ENCODE measurements at places on chromosomes 3 and 15.

- no peak for DNase-seq
Observed at GRCh38 chr3:114418724-114419543, 125.1 kb downstream of the TIGIT start.

GRCh38 chr15:45549541-45550220 is 27.1 kb upstream of the SLC30A4 start:
- no peak for DNase-seq

DNA sequence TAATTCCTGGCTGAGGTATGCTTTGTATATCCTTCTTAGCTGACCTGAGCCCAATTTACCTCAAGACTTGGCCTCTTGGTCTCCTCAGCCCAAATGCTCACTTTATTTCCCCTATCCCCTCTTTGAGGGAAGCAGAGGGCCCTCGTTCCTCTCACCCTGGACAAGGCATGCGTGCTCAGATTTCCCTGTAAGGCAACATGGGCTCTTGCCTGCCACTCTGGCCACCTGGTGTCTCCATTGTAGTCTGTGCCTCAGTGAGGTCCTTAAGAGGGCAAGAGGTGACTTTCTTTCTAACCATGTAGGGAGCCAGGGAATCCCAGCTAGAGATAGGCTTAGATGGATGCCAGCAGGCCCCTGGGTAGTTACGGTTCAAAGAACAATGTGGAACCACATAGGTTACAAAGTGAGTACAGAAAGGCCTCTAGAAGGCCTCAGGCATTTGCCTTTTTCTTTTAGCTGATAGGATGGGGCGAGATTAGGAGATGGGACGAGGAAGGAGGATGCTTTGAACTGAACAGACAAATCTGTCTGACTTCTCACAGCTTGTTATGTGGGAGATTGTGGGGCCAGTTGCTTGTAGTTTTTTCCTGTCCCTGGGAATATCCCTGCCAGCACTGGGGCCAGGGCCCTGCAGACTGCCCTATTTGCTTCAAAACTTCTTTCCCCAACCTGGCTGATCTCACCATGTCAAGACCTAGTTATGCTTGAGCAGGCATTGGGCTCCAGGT is 1.1 kb upstream of the INTS14 start:
- peak; percentile 35 for DNase-seq

DNA sequence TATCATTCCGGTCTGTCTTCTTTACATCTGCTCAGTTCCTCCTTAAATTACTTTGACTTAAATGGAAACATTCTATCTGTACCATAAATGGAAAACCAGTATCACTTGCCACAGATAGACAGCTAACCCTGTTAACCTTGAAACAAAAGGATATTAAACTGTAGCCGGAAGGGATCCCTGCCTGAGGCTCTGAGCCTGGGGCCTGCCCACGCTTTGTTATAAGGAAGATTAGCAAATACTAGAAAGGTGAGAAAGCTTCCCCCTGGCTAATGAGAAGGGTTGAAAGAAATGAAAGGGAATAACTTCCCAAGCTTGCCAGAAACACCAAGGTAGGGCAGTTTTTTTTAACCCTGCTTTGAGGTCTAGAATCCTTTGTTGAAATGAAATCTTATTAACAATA is 927.6 kb downstream of the FHIT start:
- no peak for DNase-seq

DNA sequence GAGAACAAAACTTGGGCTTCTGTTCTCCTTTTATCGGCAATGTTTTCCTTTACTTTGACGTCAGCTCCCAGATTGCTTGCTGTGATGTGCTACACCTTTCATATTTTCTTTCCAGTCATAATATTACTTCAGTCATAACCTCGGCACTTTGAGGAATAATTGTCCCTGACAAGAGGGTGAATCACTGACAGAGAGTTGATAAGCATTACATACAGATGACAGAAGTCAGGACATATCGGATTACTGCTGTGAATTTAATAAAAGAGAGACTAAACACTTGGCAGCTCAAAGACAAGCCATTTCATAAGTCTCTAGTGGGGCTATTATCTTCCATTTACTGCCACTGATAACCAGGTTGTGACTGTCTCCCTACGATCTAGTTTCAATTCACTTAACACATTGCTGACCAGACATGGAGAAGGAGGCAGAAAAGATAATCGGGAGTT is 362.1 kb upstream of the ARRDC4 start:
- no peak for DNase-seq

DNA sequence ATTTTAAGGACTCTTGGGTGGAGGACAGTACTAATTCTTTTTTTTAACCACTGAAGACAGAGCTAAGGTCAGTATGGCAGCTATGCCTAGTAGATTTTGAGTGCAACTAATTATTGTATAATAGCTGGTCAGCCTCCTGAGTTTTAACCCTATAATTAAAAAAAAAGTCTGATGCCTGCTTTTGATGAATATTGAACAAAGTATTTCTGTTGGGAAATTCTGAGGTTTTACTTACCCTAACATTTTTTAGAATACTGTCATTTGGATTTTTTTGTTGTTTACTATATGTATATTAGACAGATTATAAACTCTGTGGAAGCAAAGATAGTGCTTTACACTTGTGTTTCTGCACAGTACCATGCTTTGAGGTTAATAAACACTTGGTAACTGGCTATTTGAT is 20.8 kb downstream of the TCF12 start:
- DNase-seq = no peak

DNA sequence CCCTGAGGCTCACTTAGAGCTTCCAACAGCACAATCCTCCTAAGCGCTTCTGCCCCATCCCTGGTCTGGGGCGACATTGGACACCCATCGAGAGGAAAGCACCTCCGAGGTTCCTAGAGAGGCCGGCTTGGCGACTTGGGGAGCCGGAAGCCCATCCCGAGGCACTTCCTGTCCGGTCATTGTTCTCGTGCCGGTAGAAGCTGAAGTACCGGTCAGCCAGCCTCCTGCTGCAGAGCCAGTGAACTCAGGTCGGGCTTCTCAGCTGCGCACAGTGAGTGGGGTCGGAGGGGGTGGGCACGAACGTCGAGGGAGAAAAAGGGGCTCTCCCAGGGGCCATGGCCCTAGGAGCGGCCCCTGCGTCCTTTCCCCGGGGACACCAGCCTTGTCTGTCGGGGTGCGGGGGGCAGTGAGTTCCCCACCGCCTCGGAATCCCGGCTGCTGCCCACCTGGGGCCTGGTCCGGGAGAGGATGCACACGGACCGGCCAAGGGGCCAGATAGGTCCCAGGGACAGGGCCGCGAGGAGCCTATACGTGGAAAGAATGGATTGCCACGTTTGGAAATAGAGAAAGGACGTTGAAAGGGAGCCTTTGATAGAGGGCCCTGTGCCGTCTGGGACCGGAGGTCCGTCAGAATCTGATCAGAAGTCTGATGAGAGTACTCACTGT is at the start of gene ZNF35:
Gene ZNF35 (plus strand): TSS at position 169 of the 666 bp plus-strand sequence. CDS start 2,336 bp downstream, outside the sequence.
- peak; percentile 61 for DNase-seq

DNA sequence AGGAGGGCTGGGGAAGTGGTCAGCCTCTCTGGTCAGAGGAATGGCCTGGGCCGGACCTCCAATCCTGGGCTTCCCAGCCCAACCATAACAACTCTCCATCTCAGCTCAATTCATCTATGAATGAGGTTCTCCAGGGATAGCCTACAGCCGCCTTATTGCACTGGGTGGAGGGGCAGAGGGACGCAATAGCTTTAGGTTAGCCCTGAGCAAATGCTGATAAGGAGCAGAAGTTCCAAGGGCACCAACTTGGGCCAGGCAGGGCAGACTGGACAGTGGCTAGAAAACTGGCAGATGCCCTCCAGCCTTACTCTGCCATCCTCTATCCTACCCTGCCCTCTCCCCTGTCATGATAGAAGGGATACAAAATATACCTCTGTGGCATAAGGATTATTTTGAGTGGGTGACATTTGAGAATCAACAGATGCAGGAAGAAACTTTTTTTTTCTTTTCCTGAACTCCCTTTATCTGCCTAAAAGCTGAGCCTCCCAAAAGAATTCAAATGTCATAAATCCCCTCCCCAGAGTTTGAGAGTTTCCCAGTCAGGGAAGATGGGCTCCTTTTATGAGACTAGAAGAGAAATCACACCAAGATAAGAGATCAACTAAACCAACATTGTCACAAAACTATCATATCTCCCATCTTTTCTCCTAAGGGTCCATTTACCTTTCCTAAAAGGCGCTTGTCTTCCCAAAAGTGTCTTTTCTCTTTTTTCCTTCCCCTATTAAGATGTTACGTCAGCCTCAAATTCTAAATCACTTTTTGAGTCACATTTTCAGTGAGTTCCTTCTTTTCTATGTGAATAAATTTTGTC is 40.4 kb upstream of the C15orf39 start:
- DNase-seq = no peak

DNA sequence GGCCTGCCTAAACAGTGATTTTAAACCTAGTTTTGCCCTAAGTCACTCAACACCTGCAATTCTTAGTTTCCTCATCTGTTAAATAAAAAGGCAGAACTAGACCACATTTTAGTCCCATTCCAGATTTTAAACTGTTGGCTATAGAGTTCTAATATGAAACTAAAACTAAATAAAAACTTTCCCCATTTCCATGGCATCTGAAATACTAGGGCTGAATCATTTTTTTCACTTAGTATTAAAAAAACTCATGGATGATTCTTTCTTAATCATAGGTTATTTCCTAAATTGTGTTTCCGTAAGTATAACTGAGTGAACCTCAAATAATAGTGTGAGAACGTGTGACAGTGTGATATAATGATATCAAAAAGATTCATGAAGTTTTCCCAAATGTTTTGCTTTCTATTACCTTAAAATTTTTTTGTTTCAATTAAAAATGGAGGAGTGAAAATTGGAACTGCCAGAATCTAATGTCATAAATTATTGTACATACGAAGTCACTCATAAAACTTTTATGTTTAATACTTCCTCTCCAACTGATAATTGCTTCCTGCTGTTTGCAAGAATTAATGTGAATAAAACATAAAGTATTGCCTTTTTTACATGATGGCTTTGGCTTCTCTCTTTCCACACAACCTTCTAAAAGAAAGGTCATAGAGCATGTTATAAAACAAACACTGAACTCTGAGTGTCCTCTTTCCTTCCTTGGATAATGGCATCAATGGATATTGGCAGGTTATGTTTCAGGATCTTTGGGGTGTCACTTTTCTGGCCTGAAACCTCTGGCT is 315.1 kb upstream of the MME start:
- DNase-seq = no peak

DNA sequence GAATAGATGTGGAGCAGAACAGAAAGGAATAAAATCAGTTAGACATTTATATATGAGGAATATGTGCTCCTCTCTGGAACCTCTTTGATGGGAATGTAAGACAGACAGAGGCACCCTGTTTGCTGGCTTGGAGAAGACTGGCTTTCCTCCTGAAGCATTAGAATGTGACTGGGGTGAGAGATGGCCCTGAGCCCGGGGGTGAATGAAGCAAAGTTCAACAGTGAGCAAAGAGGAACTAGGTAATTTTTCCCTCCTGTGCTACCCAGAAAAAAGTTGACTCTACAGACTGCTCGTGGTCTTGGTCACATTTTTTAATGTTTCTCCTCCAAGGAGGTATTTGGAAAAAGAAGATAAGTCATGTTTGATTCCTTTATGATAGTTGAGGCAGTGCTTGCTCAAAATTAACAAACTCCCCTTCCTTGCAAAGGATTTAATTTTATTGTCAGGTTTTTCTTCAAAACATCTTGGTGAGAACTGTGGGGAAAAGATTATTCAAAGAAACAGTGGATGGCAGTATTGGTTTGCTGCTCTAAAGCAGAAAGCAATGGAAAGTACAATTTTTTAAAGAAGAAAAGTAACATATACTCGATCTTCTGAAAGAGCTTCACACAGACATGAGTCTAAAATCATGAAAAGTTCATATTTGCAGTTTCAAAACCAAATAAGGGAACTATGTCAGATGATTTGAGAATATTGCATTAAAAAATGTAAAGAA is 370.4 kb upstream of the CDIN1 start:
- DNase-seq = no peak

DNA sequence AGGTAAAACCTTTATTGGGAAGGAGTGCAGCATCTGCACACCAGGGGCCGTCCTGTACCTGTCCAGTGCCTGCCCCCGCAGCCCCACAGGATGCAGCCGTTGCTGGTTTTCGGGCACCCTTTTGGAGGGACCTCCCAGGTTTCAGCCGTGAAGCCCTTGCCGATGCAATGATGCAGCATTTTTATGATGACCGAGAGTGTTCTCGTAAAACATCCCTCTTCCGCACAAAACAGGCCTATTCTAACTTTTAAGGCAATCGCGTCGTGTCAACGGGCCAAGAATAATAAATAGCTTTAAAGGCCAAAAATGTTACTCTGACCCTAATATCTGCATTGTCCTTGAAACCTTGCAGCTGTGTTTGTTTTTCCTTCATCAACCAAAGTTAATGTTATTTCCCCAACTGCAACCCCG is 126.1 kb downstream of the LRRK1 start:
- no peak for DNase-seq

DNA sequence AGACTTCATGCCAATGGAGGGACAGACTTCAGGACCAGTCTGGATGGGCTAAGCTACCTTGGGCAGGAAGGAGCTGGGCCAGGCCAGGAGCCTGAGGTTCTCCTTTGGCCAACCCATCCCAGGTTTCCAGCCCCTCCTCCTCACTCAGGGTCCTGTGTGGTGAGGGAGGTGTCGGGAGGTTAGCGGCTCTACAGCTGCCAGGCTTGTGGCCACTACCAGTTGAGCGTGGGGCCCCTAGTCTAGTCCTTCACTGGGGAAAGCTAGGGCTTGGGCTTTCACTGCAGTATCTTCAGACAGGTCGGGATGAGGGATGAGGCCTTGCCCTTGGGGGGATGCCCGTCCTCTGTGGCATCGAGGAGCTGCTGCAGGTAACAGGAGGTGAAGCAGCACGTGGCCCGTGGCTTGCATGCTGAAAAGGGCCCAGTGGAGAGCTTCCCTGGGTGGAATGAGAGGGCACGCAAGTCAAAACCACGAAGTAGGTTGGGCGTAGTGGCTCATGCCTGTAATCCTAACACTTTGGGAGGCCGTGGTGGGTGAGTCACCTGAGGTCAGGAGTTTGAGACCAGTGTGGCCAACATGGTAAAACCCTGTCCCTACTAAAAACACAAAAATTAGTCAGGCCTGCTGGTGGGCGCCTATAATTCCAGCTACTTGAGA is 8.5 kb upstream of the FANCD2 start:
- DNase-seq = peak; percentile 58

DNA sequence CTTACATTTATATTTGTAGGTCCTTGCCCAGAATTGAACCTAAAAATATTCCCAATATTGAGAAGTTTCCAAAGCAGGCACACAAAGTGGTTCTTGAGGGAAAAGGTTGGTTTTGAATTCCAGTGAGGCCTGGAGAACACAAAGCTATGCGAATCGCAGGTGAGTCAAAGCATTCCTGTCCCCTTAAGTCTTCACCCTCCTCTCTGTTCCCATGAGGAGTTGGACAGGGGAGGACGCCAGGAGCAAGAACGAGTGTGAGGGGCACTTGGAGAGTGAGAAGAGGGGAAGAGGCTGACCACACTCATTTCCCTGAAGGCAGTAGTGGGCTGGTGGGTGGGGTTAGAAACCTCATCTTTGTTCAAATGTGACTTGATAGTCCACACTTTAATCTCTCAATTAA is 185.8 kb upstream of the EOMES start:
- no peak for DNase-seq

GRCh38 chr15:38660738-38661137 is 96.1 kb upstream of the RASGRP1 start:
- no peak for DNase-seq

- DNase-seq = no peak
Observed at GRCh38 chr3:102866845-102867244, 432.0 kb downstream of the ZPLD1 start.

GRCh38 chr15:39692356-39693327 is 90.0 kb downstream of the FSIP1 start:
- DNase-seq = no peak

All from activated T-cell treated with anti-CD3 and anti-CD28 coated beads, Interleukin-2, amount 50 U/mL, for 24 hours (primary cell).